ENCODE measurements at places on chromosomes 4 and X.
A peak's percentile ranks its signal among the peaks of the same experiment; 100 is the strongest.

DNA sequence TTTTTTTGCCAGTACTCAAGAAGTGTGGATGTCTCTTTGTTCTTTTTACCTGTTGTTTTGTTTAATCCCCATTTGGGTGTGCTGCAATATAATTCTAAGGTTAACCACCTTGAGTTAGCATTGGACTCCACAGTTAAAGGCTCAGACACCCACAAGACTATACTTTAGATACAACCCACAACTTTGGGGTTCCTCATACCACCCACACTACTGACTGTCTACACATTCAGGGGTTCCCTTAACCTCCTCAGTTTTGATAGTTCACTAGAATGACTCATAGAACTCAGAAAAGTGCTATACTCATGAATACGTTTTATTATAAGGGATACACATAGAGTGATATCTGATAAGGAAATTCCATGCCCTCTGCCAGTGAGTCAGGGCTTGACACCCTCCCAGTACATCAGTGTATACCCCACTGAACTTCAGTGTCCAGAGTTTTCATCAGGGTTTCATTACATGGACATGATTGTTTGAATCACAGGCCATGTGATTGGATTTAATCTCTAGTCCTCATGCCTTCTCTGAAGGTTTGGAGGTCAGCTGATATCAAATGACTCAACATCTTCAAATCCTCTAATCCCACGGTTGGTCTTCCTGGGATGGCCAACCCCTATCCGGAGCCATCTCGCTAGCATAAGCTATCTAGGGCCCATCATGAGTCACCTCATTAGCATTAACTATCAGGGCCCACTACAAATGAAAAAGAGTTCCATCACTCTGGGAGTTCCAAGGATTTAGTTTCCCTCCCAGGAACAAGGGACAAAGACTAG lies 357.7 kb upstream of the EMCN start:
- DNase-seq = no peak

- DNase-seq = no peak
Measured at GRCh38 chrX:34631479-34632220, 25.4 kb downstream of the TMEM47 start.

- DNase-seq = no peak
Measured at GRCh38 chrX:69293776-69294601, 128.7 kb upstream of the PJA1 start.

DNA sequence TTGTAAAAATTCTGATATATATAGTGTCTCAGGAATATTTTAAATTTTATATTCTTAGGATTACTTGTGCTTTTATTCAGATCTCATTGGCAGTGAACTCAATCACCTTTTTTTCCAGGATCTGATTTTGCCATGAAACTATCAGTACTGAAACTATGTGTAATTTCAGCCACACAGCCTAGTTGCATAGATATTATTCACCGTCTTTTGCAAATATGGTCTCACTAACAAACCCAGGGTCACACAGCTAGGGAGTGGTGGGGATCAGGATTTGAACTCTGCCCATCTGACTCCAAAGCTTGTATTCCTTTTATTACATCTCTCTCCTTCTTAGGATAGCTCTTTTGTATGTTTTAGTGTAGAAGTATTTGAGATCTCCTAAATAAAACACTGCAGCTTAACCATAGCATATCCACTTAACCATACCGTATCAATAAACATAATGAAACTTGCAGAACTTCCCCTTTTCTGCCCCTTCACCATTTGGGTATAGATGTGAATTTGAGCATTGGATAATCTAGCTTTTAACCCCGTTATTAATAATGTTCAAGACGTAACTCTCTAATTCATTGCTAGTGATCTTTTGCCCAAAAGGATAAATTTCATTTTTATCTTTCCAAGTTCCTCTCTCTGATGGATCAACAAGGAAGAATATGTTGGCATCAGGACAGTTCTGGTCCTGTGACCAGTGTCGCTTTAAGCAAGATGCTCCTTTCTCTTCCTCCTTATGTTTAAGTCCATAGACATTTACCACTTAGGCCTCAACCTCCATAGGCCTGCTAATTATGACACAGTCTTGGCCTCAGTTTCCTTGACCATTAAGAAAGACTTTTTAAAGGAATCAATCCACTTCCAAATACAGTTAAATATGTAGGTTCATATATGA lies 74.6 kb downstream of the RAPGEF2 start:
- DNase-seq = no peak

GRCh38 chr4:5050520-5051277 lies 581 bp upstream of the STK32B start:
- DNase-seq = peak; percentile 6

- no peak for DNase-seq
Measured at GRCh38 chr4:152039691-152040090, 278.9 kb upstream of the GATB start.

- DNase-seq = no peak
Measured at GRCh38 chr4:113008716-113009115, 40.7 kb upstream of the ANK2 start.

DNA sequence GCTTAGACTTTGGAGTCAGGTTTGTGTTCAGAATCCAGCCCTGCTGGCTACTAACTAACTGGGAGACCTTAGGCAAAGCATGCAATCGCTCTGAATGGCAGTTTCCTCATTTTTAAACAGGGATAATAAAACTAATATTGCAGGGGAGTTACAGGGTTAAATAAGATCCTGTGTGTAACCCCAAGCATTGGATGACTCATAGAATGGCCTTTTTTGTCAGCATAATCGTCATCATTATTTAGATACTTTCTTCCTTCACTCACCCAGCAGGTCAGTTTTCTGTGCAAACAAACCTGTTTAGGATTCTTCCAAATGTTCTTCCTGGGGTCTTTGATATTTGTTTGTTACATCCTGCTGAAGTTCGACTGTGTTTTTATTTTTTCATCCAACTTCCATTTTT lies 208.2 kb downstream of the EVC2 start:
- no peak for DNase-seq

DNA sequence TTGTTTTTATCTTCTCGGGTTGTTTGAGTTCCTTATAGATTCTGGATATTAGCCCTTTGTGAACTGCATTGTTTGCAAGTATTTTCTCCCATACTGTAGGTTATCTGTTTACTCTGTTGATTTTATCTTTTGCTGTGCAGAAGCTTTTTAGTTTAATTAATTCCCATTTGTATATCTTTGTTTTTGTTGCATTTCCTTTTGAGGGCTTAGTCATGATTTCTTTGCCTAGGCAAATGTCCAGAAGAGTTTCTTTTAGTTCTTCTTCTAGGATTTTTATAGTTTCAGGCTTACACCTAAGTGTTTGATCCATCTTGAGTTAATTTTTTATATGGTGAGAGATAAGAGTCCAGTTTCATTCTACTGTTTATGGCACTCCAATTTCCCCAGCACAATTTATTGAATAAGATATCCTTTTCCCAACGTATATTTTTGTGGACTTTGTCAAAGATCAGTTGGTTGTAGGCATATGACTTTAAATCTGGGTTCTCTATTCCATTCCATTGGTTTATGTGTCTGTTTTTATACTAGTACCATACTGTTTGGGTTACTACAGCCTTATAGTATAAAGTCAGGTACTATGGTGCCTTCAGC lies 54.3 kb downstream of the EGF start:
- DNase-seq = no peak

DNA sequence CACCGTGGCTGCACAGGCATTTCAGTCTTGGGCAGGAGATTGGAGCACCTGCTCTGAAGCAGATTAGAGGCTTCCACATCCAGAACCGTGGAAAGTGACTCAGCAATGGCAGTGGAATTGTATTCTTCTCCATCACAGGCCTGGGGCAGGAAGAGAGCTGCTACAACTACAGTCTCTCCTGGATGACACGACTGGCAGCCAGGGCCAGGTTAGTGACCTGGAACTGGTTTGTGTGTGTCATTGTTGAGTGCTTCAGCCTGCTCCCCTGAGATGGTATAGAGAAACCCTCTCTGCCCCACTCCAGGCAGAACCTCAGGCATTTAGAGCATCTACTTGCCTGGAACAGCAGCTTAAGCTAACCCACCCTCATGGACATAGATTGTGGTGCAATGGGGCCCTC lies 596.5 kb upstream of the INTU start:
- no peak for DNase-seq

- no peak for DNase-seq
Measured at GRCh38 chr4:30753316-30753715, 33.1 kb downstream of the PCDH7 start.

DNA sequence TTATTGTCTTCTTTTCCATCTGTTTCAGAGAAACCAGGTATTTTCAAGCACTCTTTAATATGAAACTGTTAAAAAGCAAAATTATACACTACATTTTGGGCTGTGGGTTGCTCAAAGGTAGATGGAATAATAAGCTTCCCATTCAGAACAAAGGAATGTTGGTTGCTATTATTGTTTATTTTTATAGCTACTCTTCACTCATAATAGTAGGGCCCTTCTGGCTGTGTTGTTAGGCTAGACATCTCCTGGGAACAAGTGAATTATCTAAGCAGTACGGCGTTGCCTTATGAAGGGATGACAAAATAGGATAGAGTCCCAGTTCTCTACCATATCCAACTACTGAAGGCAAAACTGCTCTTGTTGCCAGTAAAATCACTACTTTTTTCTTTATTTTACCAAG lies 34.2 kb downstream of the TENM3 start:
- DNase-seq = no peak

- DNase-seq = no peak
Measured at GRCh38 chr4:20926529-20926928, 226.3 kb downstream of the PACRGL start.

DNA sequence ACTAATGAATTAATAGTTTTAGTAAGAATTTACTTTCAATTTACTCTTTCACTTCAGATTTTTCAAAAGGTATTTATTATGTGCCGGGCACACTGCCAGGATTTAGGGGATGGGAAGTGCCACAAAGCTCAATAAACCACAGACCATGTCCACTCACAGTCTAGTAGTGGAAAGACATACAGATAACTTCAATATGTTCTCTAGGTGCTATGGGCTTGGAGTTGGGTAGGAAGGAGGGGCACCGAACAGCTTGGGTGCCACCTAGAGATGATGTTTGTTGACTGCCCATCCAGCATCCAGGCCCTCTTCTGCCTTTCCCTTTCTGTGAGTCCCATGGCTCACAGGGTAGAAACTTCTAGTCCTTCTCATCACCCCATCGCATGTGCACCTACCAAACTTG lies 17.8 kb downstream of the MFAP3L start:
- DNase-seq = no peak

DNA sequence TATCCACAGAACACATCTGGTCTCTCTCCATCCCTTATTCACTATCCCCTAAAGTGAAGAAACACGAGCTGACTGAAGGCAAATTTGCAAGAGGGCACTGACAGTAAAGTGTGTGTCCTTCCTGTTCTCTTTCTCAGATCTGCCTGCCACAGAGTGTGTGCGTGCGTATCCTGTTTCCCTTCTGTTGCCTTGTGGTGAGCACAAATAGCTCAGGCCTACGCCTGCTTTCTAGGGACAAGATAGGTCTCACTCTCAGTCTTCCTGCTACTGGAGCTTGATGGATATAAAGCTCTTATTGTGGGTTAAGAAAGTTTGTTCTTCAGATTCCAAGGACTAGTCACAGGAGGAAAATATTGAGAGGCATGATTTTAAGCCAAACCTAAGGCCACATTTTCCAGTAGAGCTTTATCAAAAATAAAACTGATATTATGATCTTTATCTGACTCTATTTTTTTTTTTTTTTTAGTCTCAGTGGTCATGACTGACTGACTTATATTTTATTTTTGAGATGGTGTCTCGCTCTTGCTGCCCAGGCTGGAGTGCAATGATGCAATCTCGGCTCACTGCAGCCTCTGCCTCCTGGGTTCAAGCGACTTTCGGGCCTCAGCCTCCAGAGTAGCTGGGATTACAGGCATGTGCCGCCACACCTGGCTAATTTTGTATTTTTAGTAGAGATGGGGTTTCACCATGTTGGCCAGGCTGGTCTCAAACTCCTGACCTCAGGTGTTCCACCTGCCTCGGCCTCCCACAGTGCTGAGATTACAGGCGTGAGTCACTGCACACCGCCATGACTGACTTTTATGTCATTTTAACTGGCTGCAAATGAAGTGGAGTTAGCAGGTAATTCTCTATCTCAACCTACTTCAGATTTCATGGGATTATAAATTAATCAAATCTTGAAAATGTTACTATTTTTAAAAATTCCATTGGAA lies 140.3 kb upstream of the SH3RF1 start:
- DNase-seq = peak; percentile 45

DNA sequence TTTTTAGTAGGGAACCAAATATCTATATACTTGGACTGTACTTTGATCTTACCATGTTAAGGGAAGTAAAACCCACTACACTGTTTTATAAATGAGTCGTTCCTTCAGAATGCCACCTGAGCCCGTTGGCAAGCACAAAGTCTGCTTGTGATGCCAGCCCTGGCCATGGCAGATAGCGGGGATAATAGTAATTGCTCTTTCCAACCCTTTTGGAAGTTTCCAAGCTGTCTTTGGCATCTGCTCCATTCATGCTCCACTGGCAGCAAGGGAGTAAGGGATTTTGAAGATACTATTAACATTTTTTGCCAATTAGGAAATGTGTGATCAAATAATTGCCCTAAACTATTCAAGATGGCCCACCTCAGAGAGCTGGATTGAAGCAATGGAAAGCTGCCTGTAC lies 689.2 kb upstream of the SLIT2 start:
- DNase-seq = no peak

DNA sequence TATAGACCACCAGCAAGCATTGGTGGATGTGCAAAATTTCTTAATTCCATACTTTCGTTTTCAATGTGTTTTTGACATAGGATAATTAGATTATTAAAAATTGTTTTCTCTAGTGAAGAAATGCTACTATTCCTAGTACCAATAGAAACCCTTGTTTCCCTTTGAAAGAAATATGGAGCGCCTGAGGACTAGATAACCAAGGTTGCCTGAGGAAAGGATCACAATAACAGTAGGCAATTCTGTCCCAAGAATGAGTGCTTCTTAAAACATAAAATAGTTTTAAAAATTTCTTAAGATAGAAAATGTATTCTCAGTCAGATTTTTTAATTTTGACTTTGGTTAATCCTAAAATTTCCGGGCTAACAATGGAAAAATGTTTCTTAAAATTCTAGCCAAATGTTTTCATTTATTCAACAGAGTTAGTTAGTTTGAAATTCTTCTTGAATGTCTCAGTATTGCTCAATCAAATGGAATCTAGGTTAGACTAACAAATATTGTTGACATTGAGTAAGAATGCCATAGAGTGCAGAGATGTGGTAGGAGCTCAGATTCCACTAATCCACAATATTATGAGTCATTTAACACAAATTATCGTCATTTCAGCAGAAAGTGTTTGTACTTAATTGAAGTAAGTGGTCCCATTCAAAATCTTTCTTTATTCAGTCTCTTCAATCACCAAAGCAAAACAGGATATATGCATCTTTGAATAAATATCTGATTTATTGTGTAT lies 666.0 kb downstream of the GRID2 start:
- no peak for DNase-seq

GRCh38 chr4:86934771-86935565 lies at the start of gene AFF1:
TSS of gene AFF1 (plus strand) at chr4:86935011. CDS start at chr4:86948534, 13,523 bp downstream.
- peak; percentile 88 for DNase-seq

DNA sequence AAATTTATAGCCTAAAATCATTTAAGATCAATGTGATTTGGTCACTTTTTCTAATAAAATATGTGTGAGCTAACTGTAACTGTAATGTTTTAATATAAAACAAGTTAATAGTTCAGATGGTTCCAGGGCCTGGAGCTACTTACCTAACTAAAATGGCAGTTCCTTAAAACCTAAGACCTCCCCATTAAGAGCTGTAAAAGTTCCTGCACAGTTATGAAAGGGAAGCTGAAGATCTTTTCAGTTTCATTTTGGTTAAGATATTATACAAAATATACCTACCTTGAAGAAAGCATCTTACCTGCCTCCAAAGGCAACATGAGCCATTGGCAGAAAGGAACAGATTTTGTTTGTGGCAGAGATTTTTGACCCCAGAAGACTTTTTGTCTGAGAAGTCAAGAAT lies 30.1 kb downstream of the HPF1 start:
- DNase-seq = no peak

- no peak for DNase-seq
Measured at GRCh38 chr4:10530137-10530786, 73.0 kb upstream of the ZNF518B start.

Measured in CD4-positive, alpha-beta T cell treated with Interleukin-15 for 4 hours (primary cell).